ENCODE measurements at places on chromosomes 16 and 17.

DNA sequence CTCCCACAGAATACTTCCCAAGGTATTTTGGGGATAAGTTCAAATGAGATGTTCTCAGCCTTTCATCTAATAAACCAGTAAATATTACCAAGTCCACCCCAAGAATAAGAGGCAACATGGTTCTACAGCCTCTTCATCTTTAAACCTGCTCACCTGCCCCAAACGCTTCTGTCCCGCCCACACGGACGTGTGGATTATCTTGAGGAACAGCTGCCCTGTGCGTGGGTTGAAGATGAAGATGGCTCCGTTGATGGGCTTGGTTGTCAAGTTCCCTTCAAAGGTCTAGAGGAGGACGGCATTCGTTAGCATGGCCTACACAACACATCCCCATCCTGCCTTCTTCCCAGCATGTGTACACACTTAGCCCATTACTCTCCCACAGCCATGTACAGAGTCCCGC lies 8.4 kb upstream of the RILP start:
- no peak for DNase-seq

GRCh38 chr16:84048270-84048669 lies 5.7 kb upstream of the SLC38A8 start:
- DNase-seq, result no peak

DNA sequence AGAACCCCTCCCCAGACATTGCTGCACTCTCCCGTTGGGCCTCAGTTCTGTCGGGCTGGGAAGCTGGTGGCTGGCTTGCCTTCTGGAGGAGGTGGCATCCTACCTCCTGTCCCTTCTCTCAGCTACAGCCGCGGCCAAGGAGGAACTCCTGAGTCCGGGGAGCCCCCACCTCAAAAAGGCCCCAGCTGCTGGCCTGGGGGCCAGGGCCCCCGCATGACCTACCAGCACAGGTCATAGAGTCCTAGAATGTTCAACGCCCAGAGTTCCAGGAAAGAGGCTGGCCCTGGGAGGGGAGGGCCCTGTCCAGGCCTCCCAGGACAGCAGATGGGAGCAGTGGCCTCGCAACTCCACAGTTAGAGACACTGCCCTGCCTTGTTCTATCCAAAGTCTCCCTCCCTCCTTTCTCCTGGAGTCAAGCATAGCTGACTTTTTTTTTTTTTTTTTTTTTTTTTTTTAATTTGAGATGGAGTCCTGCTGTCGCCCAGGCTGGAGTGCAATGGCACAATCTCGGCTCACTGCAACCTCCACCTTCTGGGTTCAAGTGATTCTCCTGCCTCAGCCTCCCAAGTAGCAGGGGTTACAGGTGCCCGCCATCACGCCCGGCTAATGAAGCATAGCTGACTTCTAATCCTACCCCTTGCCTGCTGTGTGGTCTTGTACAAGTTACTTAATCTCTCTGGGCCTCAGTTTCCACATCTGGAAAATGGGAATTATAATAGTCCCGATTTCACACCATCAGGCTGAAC lies 7.1 kb downstream of the CARHSP1 start:
- DNase-seq, result no peak

DNA sequence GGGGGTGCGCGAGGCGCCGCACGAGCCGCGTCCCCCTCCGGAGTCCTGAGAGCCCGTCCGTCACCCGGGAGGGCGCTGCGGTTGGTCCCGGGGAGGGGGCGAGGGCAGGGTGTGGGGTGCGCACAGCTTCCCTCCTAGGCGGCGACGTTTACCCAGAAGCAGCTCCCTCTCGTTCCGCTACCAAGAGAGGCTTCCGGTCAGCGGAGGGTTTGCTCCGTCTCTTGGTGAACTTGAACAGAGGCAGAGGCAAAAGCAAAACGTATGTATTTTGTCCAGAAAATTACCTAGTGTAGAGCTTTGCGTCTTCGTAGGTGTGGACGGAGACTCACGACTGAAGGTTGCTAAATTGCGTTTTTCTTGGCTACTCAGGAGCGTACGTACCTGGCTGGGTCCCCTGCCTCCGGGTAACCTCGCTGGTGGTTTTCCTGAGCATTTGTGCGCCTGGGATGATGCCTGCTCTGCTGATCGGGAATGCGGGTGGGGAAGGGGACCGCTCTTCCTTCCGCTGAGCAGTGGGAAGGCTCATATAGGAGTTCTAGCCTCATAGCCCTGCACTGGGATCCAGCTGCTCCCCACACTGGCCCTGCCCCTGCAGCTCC lies 833 bp downstream of the WSCD1 start:
- no peak for DNase-seq

- no peak for DNase-seq
These were observed 645 bp downstream of the DNAH17 start for GRCh38 chr17:78576389-78577112.

- DNase-seq, result no peak
These were observed 204.8 kb downstream of the MSI2 start for GRCh38 chr17:57461082-57461481.

DNA sequence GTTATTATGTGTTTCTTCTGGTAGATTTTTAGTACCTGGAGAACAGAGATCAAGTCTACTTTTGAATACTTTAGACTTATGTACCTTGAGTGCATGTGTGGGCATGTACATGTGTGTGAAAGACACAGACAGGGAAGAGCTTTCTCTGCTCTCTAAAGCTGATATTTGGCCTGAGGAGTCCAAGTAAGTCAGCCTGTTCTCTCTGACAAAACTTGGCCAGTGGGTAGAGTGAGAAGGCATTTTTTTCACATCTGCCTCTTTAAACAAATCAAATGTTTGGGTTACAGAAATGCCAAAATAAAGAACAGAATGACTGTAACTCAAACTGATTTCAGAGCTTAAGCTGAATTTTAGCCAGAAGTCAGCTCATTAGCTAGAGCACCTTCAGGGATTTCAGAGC lies 309.7 kb upstream of the DYNLRB2 start:
- DNase-seq, result no peak

DNA sequence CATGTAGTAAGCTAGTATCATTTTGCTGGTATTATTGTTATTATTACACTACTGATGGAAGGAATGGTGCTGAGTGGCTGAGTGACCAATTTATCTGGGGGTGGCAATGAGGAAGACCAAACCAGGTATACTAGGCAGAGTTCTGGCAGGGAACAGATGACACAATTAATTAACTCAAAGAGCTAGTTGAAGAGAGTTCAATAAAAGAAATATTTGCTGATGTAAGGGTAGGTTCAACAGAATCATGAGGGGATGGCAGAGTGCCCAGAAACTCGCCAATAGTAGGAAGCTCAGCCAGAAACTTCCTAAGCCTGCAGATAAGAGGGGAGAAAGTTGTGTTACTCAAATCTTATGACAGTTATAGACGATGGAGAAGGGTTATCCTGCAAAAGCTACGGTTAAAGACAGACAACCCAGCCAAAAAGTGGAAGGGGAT lies 352.5 kb downstream of the KCNJ2 start:
- no peak for DNase-seq

DNA sequence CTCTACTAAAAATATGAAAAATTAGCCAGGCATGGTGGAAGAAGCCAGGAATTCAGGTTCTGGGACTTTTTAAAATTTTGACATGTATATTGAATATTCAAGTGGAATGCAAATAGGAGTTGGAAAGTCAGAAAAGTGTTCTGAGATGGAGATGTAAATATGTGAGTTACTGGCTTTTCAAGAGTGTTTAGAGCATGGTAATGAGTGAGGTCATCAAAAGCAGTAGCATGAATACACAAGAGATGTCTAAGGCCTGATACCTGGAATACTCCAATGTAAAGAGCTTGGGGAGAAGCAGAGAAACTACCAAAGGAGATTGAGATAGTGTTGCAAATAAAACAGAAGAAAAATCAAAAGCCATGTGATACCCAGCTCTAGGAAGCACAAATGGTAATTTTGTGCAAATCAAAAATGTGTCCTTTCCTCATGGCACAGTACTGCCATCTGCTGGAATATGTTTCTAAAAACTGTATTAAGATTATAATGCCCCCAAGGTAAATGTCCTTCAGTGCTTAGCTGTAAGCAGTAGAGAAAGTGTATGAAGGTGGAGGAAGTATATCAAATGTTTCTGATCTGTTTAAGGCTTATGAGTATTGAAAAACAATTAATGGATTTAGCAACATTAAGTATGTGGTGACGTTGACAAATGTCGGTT lies 908.4 kb downstream of the KCNJ18 start:
- no peak for DNase-seq

- no peak for DNase-seq
These were observed 13.5 kb upstream of the FOXN1 start for GRCh38 chr17:28492352-28493310.

DNA sequence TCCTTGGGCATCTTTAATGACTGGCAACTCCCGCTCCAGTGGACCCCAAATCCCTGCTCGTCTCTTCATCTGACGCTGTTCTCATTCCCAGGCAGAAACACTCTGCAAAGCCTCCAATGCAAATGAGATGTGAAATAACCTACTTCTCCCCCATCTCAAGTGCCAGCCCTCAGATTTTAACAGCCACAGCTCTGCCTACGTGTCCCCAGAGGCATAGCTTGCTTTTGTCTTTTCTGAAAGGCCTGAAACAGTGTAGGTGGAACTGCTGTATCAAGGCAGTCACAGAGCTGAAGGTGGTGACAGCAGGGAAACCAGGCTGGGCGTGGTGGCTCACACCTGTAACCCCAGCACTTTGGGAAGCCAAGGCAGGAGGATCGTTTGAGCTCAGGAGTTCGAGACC lies 14.7 kb downstream of the RPH3AL start:
- DNase-seq, result no peak

- DNase-seq, result no peak
These were observed 27.5 kb downstream of the TRPV3 start for GRCh38 chr17:3529817-3530741.

- no peak for DNase-seq
These were observed 40.4 kb downstream of the PITPNC1 start for GRCh38 chr17:67417507-67417906.

GRCh38 chr17:66704858-66705520 lies 129.9 kb upstream of the CACNG5 start:
- DNase-seq, result no peak

GRCh38 chr17:79651761-79652160 lies 40.9 kb upstream of the RBFOX3 start:
- DNase-seq, result no peak

GRCh38 chr16:843771-844170 lies 43.2 kb upstream of the GNG13 start:
- no peak for DNase-seq

DNA sequence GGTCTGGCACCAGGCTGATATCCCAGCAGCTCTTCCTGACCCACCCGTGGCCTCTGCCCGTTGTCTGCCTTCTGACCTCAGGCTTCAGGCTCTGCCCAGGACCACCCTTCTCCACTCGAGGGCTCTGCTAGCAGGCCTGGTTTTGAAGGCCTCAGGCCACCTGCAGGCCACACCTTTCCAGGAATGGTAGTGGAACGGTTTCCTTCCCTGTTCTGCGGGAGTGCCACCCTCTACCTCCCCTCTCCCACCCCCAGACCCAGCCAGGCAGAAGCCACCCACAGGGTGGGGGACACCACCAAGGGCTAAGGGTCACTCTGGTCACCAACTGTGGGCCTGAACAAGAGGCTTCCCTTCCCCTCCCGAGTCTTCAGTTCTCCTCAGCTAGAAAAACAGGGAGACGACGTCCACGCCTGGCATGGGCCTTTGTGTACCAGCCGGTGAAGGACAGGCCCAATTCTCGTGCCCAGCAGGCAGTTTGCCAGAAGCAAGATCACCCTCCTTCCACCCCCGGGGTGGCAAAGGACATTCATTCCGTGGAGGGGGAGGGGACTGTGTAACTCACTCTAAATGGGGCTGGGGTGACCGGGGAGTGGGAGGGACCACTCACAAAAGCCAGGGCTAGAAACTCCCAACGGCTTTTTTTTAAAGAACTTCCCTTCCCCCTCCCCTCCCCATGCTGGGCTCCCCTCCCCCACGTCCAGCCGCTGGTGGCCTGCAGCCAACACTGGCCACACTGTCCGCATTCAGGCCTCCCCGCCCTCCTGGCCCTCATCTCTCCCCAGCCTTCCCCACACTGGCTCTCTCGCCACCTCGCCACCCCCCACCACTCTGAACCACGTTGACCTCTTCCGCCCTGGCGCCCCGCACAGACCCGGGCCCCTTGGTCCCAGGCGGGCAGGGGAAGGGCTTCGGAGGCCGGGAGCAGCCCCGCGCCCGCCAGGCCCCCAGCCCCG lies 7.7 kb downstream of the CBX4 start:
- DNase-seq, result no peak

GRCh38 chr17:65685110-65685509 lies 123.7 kb upstream of the AXIN2 start:
- DNase-seq, result no peak

GRCh38 chr17:77778636-77779489 lies 179.6 kb upstream of the TNRC6C start:
- no peak for DNase-seq

GRCh38 chr17:28575126-28575795 lies 1.4 kb downstream of the ALDOC start:
- DNase-seq, result peak; percentile 70

GRCh38 chr16:674968-675883 lies at the start of gene RHBDL1:
RHBDL1 (plus strand) TSS chr16:675671; CDS start chr16:675791, 120 bp downstream.
- DNase-seq, result no peak

DNA sequence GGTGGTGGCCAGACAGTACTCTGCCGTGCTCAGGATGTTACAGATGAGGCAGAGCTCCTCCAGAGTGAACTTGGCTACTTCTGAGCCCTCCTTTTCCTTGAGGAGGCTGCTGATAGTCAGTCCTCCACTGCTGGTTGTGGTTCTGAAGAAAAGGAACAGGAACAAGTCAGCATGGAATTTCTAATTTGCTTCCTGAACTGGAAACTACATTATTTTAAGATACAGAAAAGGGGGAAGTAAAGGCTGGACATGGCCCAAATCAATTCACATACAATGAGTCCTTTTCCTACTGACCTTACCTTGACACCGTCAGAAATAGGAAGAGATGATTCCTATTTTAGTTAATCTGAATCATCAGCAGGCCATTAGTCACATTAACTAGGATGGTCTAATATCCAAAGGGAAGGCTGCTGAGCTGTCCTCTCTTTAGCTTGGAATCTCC lies 154.2 kb downstream of the VPS53 start:
- no peak for DNase-seq

- no peak for DNase-seq
These were observed 38.5 kb downstream of the VPS53 start for GRCh38 chr17:676060-676700.

DNA sequence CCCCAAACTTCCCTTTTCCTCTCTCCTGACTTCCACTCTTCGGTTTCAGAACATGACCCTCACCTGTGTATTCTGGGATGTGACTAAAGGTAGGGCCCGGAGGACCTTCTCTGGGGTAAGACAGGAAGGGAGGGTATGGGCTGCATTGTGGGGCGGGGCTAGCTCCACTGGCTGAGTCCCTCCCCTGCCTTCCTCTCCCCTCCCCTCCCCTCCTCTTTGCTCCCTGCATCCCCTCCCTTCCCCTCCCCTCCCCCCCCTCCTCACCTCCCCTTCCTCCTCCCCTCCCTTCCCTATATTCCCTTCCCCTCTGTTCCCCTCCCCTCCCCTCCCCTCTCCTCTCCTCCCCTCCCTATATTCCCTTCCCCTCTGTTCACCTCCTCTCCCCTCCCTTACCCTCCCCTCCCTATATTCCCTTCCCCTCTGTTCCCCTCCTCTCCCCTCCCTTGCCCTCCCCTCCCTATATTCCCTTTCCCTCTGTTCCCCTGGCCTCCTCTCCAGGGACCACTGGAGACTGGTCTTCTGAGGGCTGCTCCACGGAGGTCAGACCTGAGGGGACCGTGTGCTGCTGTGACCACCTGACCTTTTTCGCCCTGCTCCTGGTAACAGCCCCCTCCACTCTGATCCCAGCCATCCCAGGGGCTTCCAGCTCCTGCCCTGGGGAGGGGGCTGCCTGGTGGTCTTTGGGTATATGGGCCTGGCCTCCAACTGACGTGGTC lies 11.8 kb downstream of the ADGRG3 start:
- DNase-seq, result no peak

GRCh38 chr16:87469169-87469568 lies 23.7 kb downstream of the ZCCHC14 start:
- no peak for DNase-seq

All from hematopoietic multipotent progenitor cell treated with erythropoietin and hydrocortisone succinate and interleukin-3 and kit ligand, for 15 days (in vitro differentiated cells).